Right ventricle myocardium superior (tissue), 1 donor: ENCODE measurements at places on chromosomes 2 and 18.
A peak's percentile ranks its signal among the peaks of the same experiment; 100 is the strongest.

DNA sequence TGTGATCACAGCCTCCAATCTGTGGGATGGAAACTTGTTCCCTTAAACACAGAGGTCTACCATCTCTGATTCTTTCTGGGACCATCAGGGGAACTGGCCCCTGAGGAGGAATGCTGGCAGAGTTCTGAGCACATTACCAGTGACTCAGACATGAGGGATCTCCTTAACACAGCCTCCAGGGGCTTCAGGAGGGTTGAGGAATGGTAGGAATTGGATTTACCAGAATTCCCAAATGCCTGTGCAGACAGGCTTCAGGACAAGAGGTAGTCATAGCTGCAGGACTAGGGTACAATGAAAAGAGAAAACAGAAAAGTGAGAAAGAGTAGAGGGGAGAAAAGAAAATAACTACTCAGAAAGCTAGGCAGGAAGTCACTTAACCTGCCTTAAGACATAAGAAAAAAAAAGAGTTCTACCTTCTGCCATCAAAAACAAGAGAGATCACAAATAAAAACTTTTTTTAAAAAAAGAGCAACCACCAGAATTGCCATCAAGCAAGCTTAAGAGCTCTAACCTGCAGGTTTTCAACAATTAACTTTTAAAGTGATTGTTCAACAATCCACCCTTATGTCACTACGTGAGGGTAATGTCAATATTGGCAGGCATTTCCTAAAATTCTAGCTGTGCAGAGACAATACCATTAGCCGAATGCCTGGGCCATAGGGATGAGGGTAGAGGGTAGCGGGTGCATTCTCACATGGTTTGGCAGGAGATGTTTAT, 524.4 kb downstream of the BCL11A start:
- no peak for DNase-seq

DNA sequence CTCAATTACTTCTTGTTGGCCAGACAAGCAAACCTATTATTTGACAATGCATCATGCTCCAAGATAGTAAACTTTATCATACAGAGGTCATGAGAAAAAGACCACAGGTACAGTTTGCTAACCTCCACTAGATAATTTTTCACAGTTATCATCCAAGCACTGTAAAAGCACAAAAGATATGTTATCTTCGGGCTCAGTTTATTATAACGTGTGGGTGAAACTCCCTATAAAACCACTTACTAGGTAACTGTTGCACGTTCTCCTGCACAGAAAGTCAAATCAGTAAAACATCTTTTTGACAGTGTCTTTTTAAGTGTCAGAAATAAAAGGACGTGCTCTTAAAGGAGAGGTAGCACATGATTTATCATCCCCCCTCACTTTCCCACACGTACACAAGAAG, 94.7 kb upstream of the BCL11A start:
- no peak for DNase-seq

- DNase-seq: no peak
Measured at GRCh38 chr2:119508756-119509155, 15.5 kb downstream of the SCTR start.

DNA sequence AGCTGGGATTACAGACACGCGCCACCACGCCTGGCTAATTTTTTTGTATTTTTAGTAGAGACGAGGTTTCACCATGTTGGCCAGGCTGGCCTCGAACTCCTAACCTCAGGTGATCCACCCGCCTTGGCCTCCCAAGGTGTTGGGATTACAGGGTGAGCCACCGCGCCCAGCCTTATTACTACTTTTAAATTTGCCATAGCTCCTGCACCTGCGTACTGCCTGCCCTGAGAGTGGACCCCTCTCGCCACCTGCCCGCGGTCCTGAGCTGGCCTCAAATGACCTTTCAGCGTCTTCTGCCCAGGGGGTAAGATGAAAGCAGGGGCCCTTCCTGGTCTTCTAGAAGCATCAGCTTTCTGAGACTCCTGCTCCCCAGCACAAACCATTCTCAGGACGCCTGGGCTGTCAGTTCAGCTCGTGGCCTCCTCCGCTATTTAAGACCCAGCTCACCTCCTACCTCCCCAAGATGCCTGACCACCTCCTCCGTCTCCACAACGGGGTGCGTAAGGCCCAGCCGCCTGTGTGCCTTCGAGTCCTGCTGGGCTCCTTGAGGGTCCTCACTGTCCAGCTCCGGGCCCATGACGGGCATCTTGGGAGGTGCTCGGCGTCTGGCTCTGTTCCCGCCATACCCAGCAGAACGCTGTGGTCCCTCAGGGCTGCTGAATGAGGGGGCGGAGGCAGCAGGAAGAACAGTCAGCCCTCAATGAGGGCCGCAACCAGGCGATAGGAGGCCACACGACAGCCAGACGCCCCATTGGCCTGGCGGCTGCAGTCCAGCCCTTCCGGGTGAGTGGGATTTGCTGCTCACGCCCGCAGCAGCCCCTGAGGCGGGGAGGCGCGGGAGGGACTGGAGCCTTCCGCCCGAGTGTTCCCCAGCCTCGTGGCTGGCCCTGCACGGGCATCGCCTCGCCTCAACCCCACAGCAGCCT, 266.6 kb downstream of the TFCP2L1 start:
- peak; percentile 53 for DNase-seq

DNA sequence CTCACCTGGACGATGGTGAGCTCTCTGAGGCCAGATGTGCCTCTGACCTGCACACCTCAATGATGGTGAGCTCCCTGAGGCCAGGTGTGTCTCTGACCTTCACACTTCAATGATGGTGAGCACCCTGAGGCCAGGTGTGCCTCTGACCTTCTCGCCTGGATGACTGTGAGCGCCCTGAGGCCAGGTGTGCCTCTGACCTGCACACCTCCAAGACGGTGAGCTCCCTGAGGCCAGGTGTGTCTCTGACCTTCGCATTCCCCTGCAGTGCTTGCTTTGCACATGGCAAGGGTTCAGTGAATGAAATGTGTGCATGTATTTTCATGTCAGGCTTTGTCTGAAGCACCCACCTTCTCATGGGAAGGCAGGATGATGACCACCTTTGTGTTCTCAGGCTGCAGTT, 95.5 kb downstream of the PTGR3 start:
- no peak for DNase-seq

- peak; percentile 82 for DNase-seq
Measured at GRCh38 chr2:54438271-54438670, 17.9 kb upstream of the SPTBN1 start.
